ENCODE measurements at places on chromosomes 2 and 18.

GRCh38 chr2:187890690-187891089 is 336.5 kb upstream of the TFPI start:
- DNase-seq: no peak

DNA sequence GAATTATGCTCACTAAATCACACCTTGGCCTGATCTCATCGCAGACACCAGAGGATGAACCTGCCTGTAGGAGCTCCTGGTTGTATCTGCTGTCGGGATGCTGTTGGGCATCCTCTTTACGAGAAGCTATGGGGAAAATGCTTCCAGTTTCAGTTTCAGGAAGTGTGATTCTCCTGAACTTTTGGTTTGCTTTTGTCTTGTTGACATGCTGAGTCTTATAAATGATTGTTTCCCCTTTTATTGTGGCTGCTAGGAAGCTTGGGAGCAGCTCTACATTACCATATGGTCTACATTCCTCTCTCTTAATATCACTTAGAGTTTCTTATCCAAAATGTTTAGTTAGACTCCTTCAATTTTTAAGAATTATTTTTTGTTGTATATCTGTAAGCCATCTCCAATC is 227.5 kb downstream of the MTX2 start:
- DNase-seq: no peak

DNA sequence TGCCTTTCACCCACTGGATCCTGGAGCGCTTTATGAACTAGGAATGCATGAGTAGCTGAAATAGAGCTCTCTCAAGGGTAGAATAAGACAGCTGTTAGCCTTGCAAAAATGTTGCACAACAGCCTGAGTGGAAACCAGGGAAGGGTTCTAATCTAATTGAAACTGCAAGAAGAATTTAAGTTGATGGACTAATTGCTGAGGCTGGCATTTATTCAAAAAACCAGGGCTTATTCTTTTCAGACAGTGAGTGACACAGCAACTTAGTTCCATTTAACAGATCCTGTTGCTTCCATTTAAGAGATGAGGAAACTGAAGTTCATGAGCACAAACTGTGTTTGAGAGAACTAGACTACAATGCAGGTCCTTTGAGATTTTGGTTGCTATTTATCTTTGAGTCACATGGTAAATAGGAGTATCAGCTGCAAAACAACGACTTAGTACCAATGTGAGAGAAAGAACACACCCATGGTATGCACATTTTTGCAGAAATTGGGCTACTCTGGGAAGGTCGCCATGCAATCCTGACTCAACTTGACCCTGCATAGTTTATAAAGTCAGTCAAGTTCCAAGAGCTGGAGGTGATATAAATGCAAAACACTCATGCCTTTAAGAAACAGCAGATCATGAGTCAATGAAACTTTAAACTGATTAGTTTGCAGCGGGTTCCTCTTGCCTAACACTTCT is 76.4 kb upstream of the PARD3B start:
- DNase-seq: no peak

DNA sequence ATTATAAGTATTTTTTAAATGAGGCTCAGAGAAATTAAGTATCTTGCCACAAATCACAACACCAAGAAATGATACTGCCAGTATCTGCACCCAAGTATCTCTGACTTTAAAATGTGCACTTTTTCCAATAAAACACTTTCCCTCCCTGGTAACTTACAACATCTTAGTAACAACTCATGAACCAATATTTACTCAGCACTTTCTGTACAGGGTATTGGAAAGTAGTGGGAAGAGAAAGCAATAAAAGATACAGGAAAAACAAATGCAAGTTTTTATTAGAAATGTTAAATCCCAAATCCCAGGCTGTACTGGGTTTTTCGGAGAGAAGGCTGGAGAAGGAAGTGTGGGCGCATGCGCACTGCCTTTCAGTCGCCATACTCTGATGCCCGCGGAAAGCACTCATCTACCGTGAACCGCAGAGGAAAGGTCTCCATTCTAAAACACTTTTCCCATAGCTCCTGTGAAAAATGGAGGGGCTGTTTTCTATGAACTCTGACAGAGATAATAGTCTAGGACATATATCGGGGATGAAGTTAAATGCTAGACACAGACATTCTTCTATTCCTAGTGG is 52.1 kb downstream of the L3MBTL4 start:
- no peak for DNase-seq

- no peak for DNase-seq
Measured at GRCh38 chr18:48493434-48494230, 45.2 kb upstream of the CTIF start.

GRCh38 chr2:8172661-8173060 is 509.2 kb upstream of the ID2 start:
- DNase-seq: no peak

DNA sequence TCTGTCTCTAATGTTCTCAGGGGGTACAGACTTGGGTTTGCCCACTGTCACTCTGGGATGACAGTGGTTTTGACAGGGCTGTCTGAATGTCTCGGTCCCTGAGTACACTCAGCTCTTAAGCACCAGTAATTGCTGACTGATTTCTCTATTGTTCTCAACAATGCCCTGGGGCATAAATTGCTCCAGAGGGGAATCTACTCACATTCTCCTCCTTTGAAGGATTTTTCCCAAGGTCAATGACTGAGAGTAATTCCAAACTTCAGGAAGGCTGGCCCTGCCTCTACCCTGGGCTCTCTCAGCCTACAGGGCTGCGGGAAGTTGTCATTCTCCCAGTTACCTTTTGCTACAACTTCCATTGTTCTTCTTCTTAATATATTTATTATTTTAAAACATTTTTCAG is 36.5 kb downstream of the MC2R start:
- DNase-seq: no peak

DNA sequence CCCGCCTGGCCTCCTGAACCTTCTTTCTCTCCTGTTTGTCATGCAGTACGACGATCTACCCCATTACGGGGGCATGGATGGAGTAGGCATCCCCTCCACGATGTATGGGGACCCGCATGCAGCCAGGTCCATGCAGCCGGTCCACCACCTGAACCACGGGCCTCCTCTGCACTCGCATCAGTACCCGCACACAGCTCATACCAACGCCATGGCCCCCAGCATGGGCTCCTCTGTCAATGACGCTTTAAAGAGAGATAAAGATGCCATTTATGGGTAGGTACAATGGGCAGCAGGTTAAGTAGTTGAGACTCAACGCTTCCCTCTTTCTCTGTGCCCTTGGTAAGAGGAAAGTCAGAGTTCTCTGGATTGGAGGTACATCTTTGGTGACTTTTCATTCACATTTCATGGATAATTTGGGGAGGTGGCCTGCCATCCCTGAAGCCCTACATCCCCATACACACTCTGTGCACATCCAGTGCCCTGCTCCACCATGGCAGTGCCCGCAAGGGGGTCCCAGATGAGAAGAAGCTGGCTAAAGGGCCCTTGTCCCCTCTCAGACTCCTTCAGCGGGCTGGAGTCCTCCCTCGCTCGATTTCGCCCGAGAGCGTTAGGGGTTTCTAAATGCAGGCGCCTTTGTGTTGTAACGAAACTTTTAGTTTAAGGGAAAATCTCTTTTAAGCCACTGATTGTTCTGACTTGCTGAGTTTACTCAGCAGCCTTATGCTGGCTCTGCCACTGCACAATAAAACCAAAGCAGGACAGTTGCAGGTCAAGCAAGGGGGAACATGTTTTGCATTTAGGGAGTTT is 3.0 kb downstream of the MEIS1 start:
- DNase-seq: no peak

DNA sequence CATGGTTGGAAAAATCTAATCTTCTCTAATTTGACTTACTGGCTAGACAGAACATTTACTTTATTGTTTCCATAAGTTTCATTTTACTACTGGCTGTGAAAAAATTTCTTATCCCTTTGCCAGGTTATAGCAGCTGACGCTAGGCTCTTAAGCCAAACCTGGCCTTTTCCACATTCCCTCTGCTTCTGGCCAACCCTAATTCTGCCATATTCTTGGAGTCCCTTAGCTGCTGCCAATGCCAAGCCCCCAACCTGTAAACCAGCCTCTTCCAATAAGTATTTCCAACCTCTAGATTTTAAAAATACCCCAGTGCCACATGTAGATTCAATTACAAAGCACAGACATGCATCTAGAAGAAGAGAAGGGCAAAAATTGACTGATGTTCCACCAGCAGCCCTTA is 452.3 kb upstream of the MEX3C start:
- no peak for DNase-seq

DNA sequence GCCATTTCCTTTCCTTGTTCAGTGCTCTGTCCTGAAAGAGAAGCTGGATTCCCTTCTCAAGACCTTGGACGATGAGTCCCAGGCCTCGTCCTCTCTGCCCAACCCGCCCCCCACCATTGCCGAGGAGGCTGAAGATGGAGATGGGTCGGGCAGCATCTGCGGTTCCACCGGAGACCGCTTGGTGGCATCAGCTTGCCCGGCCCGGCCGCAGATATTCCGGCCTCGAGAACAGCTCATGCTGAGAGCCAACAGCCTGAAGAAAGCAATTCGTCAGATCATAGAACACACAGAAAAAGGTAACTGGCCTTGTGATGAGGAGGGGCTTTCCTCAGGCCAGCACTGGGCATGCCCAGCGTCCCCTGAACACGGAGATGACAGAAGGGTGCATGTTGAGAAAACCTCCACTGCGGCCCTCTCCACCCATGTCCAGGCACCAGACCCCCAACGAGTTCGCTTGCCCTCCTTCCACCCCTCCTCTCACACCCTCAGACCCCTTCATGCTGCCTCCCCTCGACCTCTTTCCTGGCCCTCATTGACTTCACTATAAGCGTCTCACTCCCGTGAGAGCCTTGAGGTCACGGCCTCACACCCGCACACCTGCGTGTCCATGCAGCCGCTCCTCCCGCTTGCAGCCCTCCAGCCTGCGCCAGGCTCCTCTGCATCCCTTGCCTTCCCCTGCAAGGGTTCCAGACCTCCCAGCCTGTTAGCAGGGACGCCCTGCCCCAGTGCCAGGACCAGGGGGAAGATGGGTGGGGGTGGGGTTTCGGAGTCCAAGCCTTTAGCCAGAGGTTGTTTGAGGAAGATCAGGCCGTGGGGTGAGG is 95.0 kb downstream of the DGKD start:
- DNase-seq: no peak

GRCh38 chr2:85705680-85706039 is 11.5 kb downstream of the GNLY start:
- no peak for DNase-seq

DNA sequence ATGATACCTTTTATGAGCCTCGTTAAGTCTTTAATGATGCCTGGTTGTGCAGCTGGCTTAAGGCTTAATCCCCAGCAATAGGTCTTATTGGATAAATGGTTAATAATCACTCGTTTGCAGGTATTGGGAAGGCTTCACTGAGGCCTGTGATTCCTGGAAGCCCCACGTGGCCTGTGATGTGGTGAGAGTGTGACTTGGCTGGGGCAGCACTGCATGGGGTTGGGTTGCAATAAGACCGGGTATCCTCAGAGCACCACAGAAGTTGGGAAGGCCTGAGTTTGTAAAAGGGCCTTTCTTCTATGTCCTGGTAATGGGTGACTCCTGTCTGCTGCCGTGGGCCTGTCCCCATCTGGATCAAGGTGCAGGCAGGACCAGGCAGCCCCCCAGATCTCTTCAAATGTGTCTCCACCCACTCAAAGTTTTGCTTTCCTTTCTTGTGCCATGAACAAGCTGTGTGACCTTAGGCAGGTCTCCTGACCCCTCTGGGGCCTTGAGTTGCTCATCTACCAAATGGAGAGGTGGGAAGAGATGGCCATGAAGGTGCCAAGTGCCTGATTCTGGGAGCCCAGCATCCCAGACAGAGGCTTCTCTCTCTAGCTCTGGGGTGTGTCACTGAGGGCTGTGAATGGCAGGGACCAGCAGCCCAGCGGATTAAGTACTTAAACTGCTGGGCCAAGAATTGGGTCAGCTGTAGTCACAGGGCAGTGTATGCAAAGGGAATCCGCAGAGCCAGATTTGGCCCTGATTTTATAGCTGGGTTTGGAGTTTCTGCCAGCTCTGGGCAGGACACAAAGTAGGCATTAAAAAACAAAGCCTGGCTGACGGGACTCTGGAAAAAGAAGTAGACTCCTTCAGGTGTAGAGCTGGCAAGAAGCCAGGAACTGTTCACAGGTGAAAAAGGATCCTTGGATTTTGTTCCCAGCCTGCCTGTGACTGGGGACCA is 24.4 kb downstream of the LBH start:
- no peak for DNase-seq

GRCh38 chr2:9375857-9376428 is 47.4 kb downstream of the ITGB1BP1 start:
- no peak for DNase-seq

GRCh38 chr2:168662651-168663208 is 139.7 kb upstream of the NOSTRIN start:
- DNase-seq: no peak

GRCh38 chr18:76978616-76979015 is 154.0 kb downstream of the MBP start:
- DNase-seq: no peak

- DNase-seq: no peak
Measured at GRCh38 chr18:23032030-23032582, 99.0 kb downstream of the RBBP8 start.

GRCh38 chr2:141468761-141469160 is 662.1 kb downstream of the LRP1B start:
- no peak for DNase-seq

GRCh38 chr2:182971820-182972547 is 66.3 kb downstream of the NCKAP1 start:
- DNase-seq: no peak

DNA sequence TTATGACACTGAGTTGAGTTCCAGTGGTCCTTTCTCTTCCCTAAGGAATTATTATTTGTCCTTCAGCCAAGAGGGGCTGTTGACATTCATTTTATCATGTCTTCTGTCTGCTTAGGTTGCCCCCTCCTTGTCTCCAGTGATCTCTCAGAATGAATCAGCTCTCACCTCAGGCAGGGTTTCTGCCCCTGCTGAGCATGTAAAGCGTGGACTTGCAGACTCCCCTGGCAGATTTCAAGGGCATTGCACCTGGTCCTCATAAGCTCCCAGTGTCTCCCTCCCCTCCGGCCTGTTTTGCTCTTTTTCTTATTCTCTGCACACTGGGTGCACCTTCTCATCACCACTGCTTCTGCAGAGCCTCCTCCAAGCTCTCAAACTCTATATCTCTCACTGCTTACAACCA is 188.4 kb downstream of the KCNS3 start:
- DNase-seq: no peak

- DNase-seq: no peak
Measured at GRCh38 chr2:129907256-129907998, 72.0 kb upstream of the RAB6C start.

DNA sequence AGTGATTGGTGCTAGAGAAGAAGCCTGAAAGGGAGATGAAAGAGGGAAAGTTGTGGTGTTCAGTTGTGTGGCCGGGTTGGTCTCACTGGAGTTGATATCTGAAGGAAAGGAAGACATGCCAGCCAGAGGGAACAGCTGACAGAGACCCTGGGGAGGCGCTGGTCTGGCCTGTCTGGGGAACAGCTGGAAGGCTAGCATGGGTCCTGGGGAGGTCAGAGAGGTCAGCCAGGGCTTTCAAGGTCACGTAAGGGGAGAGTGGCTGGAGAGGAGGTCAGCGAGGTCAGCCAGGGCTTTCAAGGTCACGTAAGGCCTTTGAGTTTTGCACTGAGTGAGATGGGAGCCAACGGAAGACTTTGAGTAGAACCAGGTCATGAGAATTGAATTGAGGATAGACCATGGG is 11.0 kb downstream of the DYSF start:
- no peak for DNase-seq

GRCh38 chr18:73093687-73094250 is 226.0 kb upstream of the NETO1 start:
- DNase-seq: no peak
